ENCODE measurements at places on chromosomes 2 and 18.

DNA sequence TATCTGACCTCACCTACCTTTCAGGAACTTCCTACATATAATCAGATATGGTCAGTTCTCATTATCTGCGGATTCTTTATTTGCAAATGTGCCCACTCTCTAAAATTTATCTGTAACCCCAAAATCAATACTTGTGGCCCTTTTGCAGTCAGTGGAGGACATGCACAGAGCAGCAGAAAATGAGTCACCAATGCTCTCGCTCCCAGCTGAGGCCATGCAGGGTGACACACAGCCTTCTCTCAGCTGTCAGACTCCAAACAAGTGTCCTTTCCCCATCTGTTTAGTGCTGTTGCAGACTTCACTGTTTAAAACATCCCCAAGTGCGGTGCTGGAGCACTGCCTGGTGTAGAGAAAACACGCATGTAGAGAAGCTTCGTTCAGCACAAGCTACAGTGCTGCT, 171.9 kb upstream of the SALL3 start:
- no peak for DNase-seq

- no peak for DNase-seq
Measured at GRCh38 chr2:86566158-86566820, 3.0 kb upstream of the CHMP3 start.

DNA sequence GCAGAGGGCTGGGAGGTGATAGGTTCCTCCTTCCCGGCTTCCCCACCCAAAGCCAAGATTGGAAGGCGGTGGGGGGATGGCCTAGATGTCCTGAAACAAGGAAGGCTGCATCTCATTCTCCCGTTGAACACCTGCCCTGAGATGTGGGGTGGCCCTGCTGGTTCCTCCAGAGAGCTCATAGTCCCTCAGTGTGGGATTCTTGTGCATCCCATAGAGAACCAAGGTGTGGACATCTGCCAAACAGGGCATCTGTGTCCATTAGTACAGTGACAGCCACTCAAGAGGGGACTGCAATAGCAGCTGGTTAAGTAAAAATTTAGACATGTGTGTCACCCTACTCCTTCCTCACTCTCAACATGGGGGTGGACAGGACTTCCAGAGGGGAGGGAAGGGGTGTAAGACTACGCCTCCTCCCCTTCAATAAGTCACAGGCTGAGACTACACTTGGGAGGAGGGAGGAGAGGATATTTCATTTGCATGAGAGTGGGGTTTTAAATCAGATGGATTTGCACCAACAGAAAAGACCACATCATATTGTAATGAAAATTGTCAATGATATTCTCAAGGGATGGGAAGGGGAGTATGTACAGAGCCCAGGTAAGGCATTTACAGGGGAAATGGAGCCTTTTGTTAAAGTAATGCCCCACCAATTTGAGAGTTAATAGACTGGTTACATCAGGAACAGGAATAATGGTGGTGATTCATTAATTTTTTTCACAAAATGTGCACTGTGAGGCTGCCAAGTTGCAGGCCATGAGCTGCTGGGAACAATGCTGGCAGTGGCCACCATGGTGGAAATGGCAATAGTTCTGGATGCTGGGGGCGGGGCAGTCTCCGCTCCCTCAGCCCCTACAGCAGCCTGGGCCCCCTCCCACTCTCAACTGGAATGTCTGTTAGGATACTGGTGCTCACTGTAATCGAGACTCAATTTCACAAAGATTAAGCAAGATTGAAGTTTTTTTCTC, 80.6 kb downstream of the TEX51 start:
- DNase-seq, result no peak

DNA sequence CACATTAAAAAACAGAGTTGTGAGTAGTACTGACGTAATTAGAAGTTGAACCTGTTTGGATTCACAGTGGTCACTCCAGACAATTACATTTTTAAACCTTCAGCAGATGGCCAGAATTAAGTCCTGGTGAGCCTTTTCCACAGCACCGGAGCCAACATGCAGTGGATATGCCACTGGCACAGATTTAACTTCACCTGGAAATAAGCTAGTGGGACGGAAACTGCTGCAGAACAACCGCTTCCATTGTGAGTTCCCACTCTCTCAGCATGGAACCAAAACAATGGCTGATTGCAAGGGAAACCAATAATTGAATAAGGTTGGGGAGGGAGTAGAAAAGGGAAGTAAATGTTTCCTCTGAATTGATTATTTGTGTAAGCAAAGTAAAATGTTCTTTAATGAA, 515.1 kb downstream of the STK39 start:
- DNase-seq, result no peak

All from CD8-positive, alpha-beta T cell (primary cell).